ENCODE measurements at places on chromosomes 3 and 15.

GRCh38 chr3:157442729-157443128 lies 6.1 kb downstream of the PTX3 start:
- DNase-seq = no peak

DNA sequence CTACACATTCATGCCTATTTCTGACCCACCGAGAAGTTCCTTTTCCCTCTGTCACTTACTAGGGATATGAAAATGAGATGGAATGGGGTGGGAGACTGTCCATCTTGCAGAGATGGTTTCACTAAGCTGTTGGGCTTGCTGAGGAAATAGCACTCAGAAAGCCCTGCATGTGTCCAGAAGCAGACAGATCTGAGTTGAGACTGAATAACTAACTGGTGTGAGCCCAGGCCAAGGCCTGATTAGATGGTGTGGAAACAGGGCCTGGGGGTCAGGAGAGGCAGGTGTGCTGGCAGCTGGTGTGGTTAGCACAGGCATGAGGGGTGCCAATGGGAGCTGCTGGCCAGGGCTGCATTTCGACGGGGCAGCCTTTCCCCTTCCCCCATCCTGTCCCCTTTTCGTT lies 72.1 kb downstream of the CLSTN2 start:
- no peak for DNase-seq

- no peak for DNase-seq
These were observed 40.8 kb upstream of the SPTSSB start for GRCh38 chr3:161412123-161412522.

DNA sequence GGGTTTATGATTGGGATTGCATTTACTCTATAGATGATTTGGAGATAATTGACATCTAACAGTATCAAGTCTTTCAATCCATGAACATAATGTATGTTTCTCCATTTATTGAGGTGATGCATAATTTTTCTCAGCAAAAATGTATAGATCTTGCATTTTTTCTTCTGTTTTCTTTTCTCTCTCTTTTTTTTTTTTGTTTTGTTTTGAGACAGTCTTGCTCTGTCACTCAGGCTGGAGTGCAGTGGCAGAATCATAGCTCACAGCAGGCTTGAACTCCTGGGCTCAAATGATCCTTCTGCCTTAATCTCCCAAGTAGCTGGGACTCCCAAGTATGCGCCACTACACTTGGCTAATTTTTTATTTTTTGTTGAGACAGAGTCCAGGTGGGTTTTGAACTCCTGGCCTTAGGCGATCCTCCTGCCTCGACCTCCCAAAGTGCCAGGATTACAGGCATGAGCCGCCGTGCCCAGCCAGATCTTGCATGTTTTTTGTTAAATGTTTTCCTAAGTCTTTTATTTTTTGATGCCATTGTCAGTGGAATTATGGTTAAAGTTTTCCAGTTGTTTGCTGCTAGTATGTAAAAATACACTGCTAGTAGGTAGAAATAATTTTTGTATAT lies 3.1 kb downstream of the LMLN start:
- DNase-seq = no peak

- DNase-seq = no peak
These were observed 85.9 kb upstream of the ABHD2 start for GRCh38 chr15:89002281-89002761.

DNA sequence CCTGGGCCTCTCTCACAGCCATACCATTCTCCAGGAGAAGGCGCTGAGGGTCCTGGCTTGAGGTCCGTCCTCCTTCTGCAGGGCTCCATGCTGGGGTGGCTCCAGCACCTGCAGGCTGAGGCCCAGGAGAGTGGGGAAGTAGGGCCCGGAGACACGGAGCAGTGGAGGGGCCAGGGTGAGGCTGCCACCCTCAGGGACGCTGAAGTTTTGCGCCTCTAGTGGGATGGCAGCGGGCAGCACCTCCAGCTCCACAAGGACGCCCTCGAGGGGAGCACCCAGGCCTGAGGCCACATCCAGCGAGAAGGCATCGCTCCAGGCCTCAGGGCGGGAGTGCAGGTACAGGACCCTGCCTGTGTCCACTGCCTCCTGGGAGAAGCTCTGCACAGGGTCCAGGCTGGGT lies 27.5 kb downstream of the CSPG4 start:
- DNase-seq = no peak
